Pulmonary artery endothelial cell (primary cell): ENCODE measurements at places on chromosomes 6 and 20. TPM values are rescaled to one million over a fixed set of nuclear protein-coding genes. Genes with fewer than 3 reads are reported as not detected.

The PSORS1C2 gene
- total RNA-seq = not detected in 2 replicates

The BTN1A1 gene
- total RNA-seq = not detected in 2 replicates

The ULBP1 gene
- 0.11 and 0.20 TPM in 2 replicates for total RNA-seq

The ENPP4 gene
- 8.7 and 11.9 TPM in 2 replicates for total RNA-seq

The IL20RA gene
- under 0.01 TPM in 1 of 2 replicates, not detected in the other for total RNA-seq

The SLC16A10 gene
- not detected in 2 replicates for total RNA-seq

The RCAN2 gene
- 0.07 TPM in 1 of 2 replicates, not detected in the other for total RNA-seq

The COL9A1 gene
- not detected in 2 replicates for total RNA-seq

The MAFB gene
- 0.46 and 0.85 TPM in 2 replicates for total RNA-seq

The GDAP1L1 gene
- total RNA-seq = not detected in 2 replicates

The SYCP2 gene
- 0.28 and 0.33 TPM in 2 replicates for total RNA-seq

The TPBG gene
- 9.0 and 11.4 TPM in 2 replicates for total RNA-seq

The DDX43 gene
- total RNA-seq = 0.14 and 0.33 TPM in 2 replicates

The GNMT gene
- total RNA-seq = 0.13 and 0.21 TPM in 2 replicates

The OLIG3 gene
- total RNA-seq = not detected in 2 replicates

The OPRM1 gene
- not detected in 2 replicates for total RNA-seq
